Esophagus muscularis mucosa (tissue), 4 donors: ENCODE measurements at places on chromosomes 5 and 9. TPM values are rescaled to one million over a fixed set of nuclear protein-coding genes. Genes with fewer than 3 reads are reported as not detected.

- H3K36me3 ChIP-seq: peaks cover 44% of the 10 kb centered on the region
- H3K4me3 ChIP-seq: no peak overlapping the region
- H3K27ac ChIP-seq: no peak overlapping the region
These were observed 35.8 kb downstream of the PTCH1 start for GRCh38 chr9:95481000-95481399.

The ANKDD1B gene
- 0.83 TPM for total RNA-seq

The BNC2 gene
- total RNA-seq: 138 TPM

The ANKRD18B gene
- not detected for total RNA-seq

GRCh38 chr5:140635291-140636257 lies 2.6 kb upstream of the CD14 start:
- no peak for DNase-seq
- H3K27me3 ChIP-seq: no peaks in the 10 kb centered on the region
- H3K4me1 ChIP-seq: peaks cover 23% of the 10 kb centered on the region
- no peak overlapping the region for H3K4me3 ChIP-seq
- no peak overlapping the region for H3K27ac ChIP-seq

DNA sequence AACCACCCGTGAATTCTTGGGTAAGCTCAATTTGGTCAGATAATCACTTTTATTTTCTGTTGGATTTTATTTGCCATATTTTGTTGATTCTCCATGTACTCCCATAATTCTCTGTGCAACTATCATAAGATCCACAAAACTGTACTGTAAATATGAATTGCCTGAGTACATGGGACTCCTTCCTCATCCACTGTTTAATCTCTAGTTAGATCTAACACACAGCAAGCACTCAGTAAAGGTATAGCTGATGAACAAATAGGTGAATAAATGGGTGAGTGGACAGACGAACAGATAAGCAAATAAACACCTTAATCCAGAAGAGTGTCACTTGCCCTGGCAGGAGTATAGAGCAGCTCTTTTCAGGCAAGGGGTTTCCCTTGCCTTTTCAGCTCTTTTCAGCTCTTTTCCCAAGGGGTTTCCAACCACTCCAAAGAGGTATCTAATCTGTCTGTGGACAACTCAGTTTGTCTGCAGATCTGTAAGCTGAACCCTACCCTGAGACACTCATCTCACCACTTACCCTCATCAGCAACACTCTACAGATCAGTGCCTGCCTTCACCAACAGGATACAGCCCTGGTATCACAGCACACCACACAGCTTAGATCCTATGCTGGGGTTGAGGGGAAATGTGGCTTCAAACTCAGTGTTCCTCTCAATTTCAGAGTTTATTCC lies 51.2 kb downstream of the SIL1 start:
- H3K27ac ChIP-seq: peak overlapping the region; percentile 42
- H3K4me1 ChIP-seq: peaks cover 63% of the 10 kb centered on the region
- no peak overlapping the region for H3K4me3 ChIP-seq
- H3K27me3 ChIP-seq: no peaks in the 10 kb centered on the region
- no peaks in the 10 kb centered on the region for H3K36me3 ChIP-seq
- DNase-seq: no peak
